ENCODE measurements at places on chromosomes 16 and 17.

- DNase-seq: no peak
Observed at GRCh38 chr17:43936434-43936833, 5.8 kb downstream of the PPY start.

DNA sequence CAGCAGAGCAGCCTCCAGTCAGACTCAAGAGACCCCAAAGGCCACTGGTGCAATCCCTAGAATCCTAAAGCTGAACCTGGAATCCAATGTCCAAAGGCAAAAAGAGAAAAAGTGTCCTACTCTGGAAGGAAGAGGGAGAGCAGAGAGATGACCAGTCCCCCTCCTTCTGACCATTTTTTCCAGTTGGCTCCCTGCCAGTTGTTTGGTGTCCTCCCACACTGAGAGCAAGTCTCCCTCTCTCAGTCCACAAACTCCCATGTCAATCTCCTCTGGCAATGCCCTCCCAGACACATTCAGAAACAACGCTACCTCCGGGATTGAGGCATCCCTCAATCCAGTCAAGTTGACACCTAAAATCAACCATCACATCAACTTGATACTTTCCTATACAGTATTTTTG, 4.3 kb upstream of the CLEC19A start:
- DNase-seq: no peak

- DNase-seq: no peak
Observed at GRCh38 chr16:78163772-78164670, 64.6 kb downstream of the WWOX start.

DNA sequence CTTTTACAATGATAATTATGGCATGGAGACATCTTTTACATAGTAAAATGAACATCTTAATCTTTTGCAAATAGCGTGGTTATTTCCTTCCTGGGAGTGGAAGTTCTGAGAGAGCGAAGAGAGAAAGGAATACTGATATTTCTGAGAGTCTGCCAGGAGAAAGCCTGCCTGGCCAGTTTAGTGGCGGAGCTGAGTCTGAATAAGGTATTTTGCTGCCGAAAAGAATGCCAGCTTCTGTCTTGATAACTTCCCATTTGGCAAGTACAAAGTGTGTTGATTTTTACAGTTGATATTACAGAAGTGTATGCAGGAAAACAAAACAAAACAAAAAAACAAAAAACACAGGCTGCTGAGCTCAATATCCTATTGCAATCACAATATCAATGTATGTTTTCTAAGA, 55.9 kb downstream of the KCNJ2 start:
- no peak for DNase-seq

DNA sequence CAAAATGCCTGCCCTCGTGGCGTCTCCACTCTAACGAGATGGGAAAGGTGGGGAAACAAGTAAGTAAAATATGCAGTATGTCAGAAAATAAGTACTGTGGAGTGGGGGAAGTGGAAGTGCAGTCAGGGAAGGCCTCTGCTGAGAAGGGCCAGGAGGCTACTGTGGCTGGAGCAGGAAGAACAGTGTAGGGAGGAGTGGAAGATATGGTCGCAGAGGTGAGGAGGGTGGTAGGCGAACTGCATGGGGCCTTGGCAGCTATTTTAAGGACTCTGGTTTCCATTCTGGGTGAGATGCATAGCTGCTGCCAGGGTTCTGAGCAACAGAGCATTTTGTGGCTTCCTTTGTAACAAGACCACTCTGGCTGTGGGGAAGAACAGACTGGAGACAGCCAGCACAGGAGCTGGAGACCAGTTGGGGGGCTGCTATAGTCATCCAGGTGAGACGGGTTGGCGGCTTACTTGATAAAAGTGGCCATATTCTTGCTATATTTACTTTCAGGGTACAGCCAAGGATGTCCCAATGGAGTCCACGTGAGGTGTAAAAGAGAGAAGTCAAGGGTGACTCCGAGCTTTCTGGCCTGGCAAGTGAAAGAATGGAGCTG, 42.6 kb downstream of the CYTH1 start:
- no peak for DNase-seq

DNA sequence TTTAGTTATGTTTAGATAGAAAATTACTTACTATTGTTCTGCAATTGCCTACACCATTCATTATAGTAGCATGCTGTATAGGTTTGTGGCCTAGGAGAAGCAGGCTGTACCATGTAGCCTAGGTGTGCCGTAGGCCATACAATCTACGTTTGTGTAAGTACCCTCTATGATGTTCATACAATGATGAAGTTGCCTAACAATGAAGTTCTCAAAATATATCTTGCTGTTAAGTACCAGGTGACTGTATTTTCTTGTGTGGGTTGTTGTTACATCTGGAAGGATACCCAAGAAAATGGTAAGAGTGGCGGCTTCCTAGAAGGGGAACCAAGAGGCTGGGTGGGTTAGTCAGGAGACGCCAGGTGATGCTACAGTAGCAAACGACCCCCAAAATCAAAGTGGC, 88.3 kb upstream of the FOXF1 start:
- DNase-seq: no peak

DNA sequence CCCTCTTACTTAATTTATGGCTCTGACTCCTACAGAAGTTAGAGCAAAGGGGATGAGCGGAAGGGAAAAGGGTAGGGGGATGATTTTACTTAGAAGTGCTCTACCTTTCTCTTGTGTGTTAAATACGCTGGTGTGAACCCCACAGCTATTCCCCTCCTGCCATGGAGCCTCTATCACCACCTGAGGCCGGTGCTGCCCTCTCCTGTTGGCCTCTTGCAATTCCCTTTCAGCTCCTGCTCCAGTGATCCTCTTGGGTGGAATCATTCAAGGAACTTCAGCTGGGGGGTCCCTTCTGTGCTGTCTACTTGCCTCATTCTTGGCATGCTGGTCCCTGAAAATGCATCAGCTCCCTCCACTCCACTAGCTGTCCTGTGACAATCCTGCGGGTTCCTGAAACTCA, 41.8 kb upstream of the CDH8 start:
- DNase-seq: no peak

GRCh38 chr16:3145660-3146059, 10.8 kb downstream of the ZNF213 start:
- no peak for DNase-seq
